ENCODE measurements at places on chromosomes 2 and 18. TPM values are rescaled to one million over a fixed set of nuclear protein-coding genes. Genes with fewer than 3 reads are reported as not detected.

The IFIH1 gene
- total RNA-seq: 2.4 TPM

The IRS1 gene
- 12.2 TPM for total RNA-seq

The MYO5B gene
- 0.44 TPM for total RNA-seq

The KDM3A gene
- 23.5 TPM for total RNA-seq

- no peak for DNase-seq
These were observed 184.6 kb upstream of the OSR1 start for GRCh38 chr2:19542796-19543662.

DNA sequence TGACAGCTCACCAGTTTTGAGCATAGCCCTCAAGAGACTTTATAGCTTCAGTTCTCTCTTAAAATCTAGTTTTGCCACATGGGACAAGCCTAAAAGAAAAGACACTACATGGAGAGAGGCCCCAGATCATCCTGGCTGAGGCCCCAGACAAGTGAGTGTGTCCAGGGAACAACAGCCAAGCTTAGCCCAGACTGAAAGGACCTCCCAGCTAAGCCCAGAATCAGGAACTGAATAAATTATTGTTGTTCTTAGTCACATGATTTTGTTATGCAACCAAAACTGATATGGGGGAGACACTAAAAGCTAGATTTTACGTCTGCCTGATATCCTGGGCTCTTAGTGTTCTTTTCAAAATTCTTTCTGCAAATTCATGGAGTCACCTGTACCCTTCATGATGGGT, 29.3 kb upstream of the LBH start:
- DNase-seq: peak; percentile 63

- no peak for DNase-seq
These were observed 1242.3 kb upstream of the CELF4 start for GRCh38 chr18:38807915-38808314.

DNA sequence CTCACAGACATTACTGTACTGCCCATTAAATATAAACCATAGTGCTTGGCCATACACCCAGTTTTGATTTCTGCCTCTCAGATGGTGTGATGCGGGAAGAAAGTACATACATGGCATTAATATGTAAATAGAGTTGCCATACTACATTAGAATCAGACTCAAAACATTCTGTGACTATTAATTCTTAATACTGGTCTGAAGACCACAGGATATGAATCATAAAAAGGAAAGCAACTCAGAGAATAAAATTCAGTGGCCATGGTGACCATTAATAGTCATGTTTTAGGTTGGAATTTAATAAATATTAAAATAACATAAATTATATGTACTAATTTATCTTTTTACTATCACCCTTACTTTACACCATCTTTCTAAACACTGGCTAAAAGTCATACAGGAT, 33.0 kb upstream of the WDR75 start:
- no peak for DNase-seq

- DNase-seq: no peak
These were observed 172.7 kb upstream of the SERPINE2 start for GRCh38 chr2:224211791-224212190.

- DNase-seq: no peak
These were observed 89.2 kb upstream of the CXCR4 start for GRCh38 chr2:136207030-136207623.

DNA sequence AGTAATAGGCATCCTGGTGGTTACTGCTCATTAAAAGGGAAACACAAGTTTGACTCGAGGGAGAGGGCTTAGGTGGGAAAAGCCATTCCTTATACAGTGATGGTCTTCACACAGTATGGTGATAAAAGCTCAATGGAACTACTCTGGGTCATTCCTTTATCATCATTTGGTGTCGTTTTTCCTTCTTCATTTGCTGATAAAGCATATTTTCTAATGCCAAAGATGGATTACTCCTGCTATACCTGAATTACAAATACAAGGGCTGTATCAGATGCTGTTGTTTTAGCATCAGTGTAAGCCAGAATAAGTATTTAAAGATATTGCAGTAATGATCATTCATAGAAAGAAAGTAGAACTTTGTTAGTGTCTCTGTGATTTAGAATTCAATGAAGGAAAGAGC, 563.7 kb downstream of the PLCL1 start:
- DNase-seq: no peak

- no peak for DNase-seq
These were observed 1.1 kb downstream of the TMX3 start for GRCh38 chr18:68713796-68714195.

DNA sequence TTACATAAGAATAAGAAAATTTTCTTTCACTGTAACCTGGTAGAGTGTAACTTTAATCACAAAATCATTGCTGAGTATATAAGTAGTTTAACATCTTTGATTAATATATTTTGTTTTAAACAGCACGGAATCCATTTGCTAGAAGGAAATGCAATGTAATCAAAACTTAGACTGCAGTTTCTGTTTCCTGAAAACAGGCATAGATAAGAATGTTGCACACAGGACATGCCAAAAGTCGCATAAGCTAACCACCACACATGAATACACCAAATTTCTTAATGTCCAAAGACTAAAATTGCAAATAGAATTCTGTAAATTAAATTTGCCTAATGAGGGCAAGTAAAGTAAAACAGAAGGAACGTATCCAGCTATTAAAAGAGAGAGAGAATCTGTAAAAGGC, 51.0 kb upstream of the SERPINB2 start:
- no peak for DNase-seq
